ENCODE measurements at places on chromosomes 7 and 10.

DNA sequence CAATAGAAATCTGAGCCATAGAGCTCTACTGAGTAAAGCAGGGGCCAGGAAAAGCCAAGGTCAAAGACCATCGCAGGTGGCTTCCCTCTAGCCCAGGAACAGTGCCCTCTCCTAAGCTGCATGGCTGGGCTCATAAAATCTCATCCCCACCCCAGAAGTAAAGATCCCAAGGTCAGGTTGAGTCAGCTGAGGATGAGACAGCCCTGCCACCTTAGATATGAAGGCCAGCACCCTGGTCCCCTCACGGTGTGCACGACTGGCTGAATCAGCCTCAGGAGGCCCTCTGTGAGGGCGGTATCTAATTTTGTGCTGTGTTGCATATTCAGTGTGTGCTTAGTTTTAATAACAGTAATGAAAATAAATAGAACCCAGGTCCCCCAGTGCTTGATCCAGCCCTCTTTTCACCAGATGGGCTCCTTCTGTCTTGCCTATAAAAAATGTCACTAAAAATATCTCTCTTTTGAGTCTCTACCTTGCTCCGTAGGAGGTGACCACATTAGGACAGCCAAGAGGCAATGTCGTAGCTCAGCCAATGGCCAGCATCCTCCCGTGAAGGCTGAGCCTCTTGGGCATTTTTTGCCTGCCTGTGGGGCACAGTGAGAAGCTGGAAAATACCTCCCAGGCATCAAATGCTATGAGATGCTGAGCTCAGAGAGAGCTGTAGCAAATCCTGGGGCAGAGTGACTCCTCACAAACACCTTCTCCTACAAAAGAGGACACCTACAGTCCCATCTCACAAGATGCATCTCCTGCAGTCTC is 424.0 kb downstream of the PLXNA4 start:
- DNase-seq: no peak

DNA sequence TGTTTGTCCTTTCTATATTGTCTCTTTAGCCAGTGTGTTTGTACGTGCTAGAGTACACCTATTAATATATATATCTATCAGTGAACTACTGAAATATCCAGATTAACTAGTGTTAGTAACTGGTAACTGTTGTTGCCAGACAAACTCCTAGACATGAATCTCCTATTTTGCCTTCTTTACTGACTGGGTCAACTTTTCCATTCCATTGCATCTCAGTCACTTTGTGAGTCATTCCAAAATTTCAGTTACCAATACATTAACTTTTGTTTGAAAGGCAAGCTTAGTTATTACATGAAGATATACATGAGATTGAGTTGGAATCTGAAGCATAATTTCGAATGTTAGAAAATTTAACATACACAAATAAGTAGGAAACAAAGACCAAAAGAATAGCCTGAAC is 51.4 kb downstream of the BTAF1 start:
- no peak for DNase-seq

GRCh38 chr10:65142641-65143435 is 1621.6 kb downstream of the REEP3 start:
- DNase-seq: no peak

GRCh38 chr7:156650042-156650441 is 9.5 kb downstream of the RNF32 start:
- DNase-seq: no peak

GRCh38 chr10:132644527-132645246 is 107.1 kb downstream of the INPP5A start:
- DNase-seq: no peak

- DNase-seq: no peak
Observed at GRCh38 chr10:114350751-114351150, 53.6 kb downstream of the AFAP1L2 start.

- DNase-seq: no peak
Observed at GRCh38 chr7:150453181-150453580, 2.8 kb downstream of the GIMAP8 start.

- DNase-seq: no peak
Observed at GRCh38 chr7:47438411-47439029, 143.4 kb downstream of the TNS3 start.

GRCh38 chr10:76523791-76524351 is 1092.4 kb downstream of the LRMDA start:
- DNase-seq: no peak

DNA sequence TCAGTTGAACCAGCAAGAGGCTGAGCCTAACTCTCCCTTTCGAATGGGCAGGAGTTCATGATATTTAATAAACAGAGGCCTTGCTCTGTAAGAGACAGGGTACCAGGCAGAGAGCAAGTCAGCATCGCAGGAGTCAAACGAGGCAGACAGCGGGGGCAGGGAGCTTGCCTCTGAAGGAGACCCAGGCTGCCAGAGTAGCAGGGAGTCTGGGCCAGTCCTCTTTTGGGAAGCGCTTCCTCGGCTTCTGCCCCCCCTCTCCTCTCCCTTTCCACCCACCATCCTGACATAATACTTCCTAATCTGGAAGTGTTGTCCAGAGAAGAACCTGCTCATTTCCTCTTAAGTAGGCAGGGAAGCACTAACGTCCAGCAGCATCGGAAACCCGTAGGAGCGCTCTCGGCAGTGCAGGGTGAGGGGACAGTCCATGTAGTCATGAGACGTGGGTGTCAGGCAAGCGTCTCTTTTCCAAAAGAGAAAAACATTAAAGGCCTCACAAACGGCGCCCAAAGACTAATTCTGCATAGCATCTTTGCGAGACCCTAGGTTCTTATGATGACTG is 171.1 kb downstream of the EGFR start:
- no peak for DNase-seq

GRCh38 chr10:27138277-27138676 is 15.9 kb downstream of the YME1L1 start:
- DNase-seq: no peak

- no peak for DNase-seq
Observed at GRCh38 chr7:130114776-130115175, 44.4 kb downstream of the KLHDC10 start.

- DNase-seq: no peak
Observed at GRCh38 chr7:32075612-32076011, 5.4 kb upstream of the PDE1C start.

GRCh38 chr10:69220507-69220906 is 375 bp downstream of the HKDC1 start:
- no peak for DNase-seq

DNA sequence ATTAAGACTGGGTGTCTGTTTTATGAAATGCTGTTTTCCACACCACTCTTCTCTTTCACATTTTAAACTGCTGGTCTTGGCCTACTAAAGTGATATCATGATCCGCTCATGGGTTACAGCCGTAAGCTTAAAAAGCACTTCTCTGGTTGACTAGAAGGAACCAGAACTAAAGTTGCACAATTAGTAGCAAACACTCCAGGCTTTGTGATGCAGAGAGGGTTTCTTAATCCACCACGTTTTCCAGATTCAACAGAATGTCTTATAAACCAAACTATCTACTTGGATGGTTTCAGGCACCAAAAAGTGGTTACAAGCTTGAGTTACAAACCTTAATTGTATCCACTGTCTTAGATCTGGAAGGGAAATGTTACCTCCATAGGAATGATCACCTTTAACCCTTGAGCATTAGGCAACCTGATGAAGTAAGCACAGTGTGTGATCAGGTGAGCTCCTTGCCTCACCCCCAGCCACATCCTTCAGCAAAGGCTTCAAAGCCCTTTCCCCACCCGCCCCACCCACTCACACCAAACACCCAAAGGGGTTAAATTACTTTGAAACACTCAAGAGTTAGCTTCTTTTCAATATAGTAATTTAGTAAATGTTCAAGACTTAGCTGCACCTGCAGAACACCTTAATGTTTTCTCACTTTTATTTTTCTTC is 3.5 kb downstream of the ELMO1 start:
- no peak for DNase-seq

- DNase-seq: no peak
Observed at GRCh38 chr7:12779947-12780346, 92.5 kb downstream of the ARL4A start.

DNA sequence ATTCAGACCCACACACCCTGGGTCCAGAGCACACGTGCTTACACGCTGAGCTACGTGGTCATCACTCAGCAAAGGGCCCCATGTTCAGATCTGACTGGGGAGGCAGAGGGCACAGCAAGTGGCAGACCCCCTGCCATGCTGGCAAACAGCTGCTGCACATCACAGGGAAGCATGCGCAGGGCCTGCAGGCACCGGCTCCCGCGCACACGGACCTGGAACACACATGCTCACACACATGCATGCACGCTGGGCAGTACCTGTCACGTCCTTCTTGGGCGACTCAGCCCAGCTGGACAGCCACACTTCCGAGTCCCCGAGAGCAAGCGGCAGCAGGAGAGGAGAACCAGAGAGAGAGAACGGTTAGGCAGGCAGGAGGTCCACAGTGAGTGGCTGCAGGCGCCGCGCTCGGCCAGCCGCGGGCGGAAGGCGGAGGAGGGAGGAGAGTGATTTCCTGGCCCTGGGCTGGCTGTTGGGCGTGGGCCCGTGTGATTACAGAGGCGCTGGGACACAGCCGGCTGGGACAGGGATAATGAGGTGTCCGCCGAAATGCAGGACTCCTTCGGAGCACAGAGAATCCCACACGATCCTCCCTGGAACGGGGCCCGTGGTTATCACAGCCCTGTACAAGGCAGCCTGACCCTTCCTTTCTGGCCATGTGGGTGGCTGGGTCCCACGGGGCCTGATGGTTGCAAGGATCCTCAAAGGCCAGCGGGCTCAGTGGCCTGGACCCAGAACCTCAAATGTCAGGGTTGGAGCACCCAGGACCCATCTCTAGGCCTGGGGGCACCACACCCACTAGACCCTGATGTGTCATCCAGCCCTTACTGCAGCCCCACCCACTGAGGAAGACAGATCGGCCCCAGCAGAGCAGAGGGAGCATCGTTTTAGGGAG is 175.1 kb downstream of the NEURL1 start:
- no peak for DNase-seq

DNA sequence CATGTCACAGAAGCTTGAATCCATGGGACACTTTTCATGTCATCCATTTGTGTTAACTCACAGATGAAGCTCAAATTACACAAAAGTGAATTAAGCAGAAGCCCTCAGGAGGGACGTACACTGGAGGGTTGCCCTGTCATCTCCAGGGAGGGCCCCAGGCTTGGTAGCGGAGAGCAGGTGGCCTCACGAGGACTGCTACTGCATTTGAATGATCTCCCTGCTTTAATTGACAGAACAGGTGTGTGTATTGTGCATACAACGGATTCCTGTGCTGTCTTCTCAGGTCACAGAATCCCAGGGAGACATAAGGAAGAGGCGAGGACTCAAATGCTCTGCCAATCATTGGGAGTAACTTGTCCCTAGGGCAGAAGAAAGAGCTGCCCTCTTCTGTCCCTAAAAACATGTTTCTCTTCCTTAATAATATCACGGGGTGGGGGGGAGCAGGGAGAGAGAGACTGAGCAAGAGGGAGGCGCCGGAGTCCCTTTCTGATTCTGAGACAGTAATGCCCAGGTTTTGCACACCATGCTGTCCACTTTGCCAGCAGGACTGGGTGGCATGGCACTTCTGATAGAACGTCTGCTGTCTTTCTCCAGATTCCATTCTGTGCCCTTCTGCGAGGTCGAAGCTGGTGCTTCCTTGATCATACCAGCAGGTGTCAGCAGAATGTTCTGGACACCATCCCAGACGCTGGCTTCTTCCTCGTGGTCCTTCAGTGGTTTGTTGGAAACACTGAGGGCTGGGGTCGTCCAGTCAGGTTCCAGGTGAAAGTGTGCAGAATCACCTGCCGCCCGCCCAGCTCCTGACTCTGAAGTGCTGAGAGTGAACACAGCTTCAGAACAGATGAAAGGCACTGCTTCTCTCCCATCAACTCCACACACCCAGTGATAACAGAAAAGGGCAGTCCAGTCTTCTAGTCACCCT is 26.2 kb upstream of the RASGEF1A start:
- DNase-seq: no peak

GRCh38 chr7:142615508-142615907 is 133.8 kb upstream of the PRSS1 start:
- DNase-seq: no peak

- DNase-seq: no peak
Observed at GRCh38 chr7:19677180-19677579, 31.7 kb downstream of the POLR1F start.

DNA sequence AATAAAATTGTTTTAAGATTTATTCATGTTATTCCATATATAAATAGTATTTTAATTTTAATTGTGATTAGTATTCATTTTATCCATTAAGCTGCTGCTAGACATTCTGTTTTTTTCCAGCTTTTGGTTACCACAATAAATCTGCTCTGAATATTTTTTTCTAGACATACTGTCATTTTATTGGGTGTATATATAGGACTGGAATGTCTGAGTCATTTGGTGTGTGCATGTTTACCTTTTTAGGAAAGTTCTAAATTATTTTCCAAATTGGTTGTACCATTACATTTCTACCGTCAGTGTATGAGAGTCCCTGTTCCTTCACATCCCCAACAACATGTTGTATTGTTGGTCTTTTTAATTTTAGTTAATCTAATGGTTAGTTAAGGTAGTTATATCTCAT is 1138.1 kb downstream of the REEP3 start:
- DNase-seq: no peak

DNA sequence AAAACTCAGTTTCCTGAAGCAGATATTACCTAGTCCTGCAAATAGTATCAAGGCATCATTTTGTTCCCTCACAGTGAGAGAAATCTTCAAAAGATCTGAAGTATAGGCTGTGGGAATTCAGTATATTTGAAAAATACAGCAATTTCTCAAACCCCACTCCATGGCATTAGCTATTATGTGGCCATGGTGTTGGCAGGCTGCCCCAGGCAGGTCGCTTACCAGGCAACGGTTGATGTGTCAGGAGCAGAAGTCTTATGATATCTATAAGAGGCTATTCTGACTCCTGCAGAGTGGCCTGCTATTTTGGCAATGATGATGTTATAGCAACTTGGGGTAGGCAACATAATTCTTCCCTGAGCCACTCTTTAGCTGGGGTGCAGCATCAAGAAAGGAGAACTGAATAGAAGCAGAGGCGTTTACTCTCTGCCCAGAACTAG is 187.9 kb downstream of the PLXDC2 start:
- no peak for DNase-seq

GRCh38 chr7:70595755-70596597 is 536.0 kb upstream of the GALNT17 start:
- DNase-seq: peak; percentile 3

GRCh38 chr7:99499371-99499720 is 735 bp downstream of the ZNF394 start:
- no peak for DNase-seq

- no peak for DNase-seq
Observed at GRCh38 chr10:48520594-48520993, 84.3 kb downstream of the ARHGAP22 start.

DNA sequence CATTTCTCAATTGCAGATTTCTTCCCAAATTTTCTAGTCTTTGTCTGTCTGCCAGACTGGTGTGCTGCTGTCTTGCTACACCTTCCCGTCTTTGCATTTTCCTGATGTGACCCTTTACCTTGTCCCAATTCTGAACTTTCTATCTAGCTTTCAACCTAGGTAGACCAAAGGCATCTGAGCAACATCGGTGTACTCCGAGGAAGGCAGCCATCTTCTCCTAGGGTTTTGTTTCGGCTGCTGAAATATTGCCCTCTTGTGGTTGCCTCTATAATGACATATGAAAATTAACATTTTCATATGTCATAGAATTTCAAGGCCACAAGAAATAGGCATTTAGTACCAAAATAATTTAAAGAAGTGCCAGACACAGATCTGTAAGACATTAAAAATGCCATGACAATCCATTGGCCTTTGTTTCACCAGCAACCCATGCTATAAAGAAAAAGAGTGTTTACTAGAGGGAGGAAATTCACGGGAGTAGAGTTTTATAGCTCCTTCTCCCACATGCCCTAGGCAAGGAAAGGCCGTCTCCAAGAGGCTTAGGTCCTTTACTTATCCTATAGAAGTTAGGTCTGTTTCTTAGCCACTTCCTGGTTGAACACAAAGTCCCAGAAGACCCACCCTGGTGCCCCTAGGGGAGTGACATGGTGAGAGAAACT is 23.4 kb downstream of the OR9A2 start:
- DNase-seq: peak; percentile 2
